Thymus (tissue), 14 donors: ENCODE measurements at places on chromosomes 4 and X. TPM values are rescaled to one million over a fixed set of nuclear protein-coding genes. Genes with fewer than 3 reads are reported as not detected.

TAF7L gene
- total RNA-seq: 0.19 TPM

VCX3A gene
- total RNA-seq: not detected

DCAF4L1 gene
- total RNA-seq: 0.09 TPM

GRCh38 chr4:85681221-85681657 is 206.3 kb downstream of the ARHGAP24 start:
- DNase-seq: peak; percentile 24
- no peak overlapping the region for H3K4me3 ChIP-seq
- no peak overlapping the region for H3K27ac ChIP-seq
- no peaks in the 10 kb centered on the region for H3K27me3 ChIP-seq
- H3K36me3 ChIP-seq: no peaks in the 10 kb centered on the region
- peaks cover 1% of the 10 kb centered on the region for H3K4me1 ChIP-seq

DNA sequence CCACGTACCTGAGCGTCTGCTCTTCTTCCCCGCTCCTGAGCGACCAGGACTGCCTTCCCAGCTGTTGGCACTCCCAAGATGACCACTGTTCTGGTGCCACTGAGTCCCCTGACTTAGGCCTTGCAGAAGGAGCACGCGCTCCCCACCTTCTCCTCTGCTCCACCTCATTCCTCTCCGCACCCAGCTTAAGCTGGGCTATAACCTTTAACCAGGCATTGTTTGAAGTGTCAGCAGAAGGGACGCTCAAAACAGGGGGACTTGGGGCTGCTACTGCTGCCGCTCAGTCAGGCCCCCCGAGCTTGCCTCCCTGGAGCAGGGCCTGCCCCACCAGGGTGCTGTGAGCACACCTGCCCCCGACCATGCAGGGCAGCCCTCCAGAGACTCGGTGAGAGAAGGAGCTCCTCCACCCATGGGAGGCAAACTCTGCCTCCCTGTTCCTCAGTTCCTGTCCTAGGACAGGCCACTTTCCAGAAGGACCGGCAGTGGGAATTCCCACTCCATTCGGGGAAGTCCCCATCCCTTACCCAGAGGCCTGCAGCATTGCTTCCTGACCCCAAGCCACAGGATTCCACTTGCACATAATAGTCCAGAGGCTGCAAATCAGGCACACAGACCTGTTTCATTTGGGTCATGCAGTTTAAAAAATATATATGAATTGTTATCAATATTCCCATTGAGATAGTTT is 99.7 kb upstream of the ENPP6 start:
- H3K4me3 ChIP-seq: no peak overlapping the region
- H3K27me3 ChIP-seq: no peaks in the 10 kb centered on the region
- DNase-seq: no peak
- no peaks in the 10 kb centered on the region for H3K36me3 ChIP-seq
- no peaks in the 10 kb centered on the region for H3K4me1 ChIP-seq

- H3K27ac ChIP-seq: peak overlapping the region; percentile 84
- no peaks in the 10 kb centered on the region for H3K36me3 ChIP-seq
- H3K4me3 ChIP-seq: peak overlapping the region; percentile 69
- no peak for DNase-seq
- peaks cover 17% of the 10 kb centered on the region for H3K27me3 ChIP-seq
- peaks cover 6% of the 10 kb centered on the region for H3K4me1 ChIP-seq
Measured at GRCh38 chr4:141635736-141636081, 674 bp upstream of the IL15 start.

GRCh38 chr4:55398966-55399365 is 3.2 kb downstream of the TMEM165 start:
- peak overlapping the region; percentile 7 for H3K4me3 ChIP-seq
- no peak overlapping the region for H3K27ac ChIP-seq
- DNase-seq: no peak
- no peaks in the 10 kb centered on the region for H3K36me3 ChIP-seq
- H3K27me3 ChIP-seq: no peaks in the 10 kb centered on the region

DNA sequence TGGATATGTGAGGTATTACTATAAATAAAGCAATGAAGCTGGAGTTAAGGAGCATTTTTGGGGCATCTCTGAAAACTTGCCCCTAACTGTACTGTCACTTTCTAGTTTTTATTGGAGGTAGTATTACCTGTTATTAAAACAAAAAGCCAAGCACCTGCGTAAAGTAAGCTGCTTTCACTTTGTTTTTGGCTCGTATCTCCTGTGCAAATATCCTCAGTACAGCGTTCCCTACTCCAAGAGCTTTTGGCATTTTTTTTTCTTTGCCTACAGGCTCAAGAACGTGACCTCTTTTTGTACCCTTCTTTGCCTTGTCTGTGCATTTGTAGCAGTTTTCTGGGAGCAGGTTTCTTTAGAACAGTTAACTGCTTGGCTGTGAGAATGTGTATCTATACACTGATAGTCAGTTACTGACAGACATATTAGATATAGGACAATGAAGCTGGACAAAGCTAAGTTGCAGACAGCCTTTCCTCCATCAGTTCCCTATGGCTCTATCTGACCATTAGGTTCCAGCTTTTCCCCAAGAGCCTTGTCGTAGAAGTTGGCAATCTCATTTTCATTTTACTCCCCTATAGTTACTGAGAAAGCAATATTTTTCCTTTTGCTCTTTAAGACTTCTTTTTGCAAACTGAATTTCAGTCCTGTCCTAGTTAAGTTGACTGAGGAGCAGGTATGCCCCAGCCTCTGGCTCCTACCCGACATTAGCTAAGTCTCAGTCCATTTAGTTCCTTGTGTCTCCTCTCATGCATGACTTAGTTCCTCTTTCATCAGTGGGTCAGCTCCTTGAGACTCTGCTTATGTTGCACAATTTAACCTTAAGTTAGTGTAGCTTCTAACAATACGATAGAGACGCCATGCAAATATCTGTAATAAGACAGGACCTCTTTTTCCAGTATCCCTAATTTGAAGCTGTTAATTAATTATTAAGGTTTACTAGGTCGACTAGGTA is 71.5 kb upstream of the HPRT1 start:
- H3K36me3 ChIP-seq: no peaks in the 10 kb centered on the region
- H3K4me1 ChIP-seq: no peaks in the 10 kb centered on the region
- no peaks in the 10 kb centered on the region for H3K27me3 ChIP-seq

- no peaks in the 10 kb centered on the region for H3K27me3 ChIP-seq
- DNase-seq: no peak
- no peak overlapping the region for H3K4me3 ChIP-seq
- H3K36me3 ChIP-seq: no peaks in the 10 kb centered on the region
- H3K27ac ChIP-seq: no peak overlapping the region
Measured at GRCh38 chr4:138815811-138816210, 199.8 kb upstream of the NOCT start.

DNA sequence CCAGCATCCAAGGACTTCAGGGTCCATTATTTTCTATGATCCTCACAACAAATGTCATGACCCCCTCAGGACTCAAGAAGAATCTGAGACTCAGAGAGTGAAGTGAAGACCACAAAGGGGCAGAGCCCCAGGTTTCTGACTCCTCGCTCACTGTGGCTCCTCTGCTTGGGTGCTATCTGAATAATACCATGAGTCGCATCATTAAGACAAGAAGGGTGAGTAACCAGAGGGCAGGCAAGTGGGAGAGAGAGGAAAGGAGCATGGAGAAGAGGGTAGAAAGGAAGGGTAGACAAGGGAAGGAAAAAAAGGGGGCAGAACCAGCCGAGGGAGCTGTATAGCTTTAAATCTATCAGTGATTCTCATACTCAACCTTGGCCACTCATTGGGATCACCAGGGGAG is 15.5 kb upstream of the HSD17B10 start:
- H3K4me1 ChIP-seq: no peaks in the 10 kb centered on the region
- no peak overlapping the region for H3K27ac ChIP-seq
- no peaks in the 10 kb centered on the region for H3K27me3 ChIP-seq
- no peak overlapping the region for H3K4me3 ChIP-seq

- H3K27me3 ChIP-seq: no peaks in the 10 kb centered on the region
- no peak overlapping the region for H3K4me3 ChIP-seq
- H3K36me3 ChIP-seq: no peaks in the 10 kb centered on the region
Measured at GRCh38 chrX:107571296-107571998, 56.9 kb upstream of the PRPS1 start.

- no peaks in the 10 kb centered on the region for H3K36me3 ChIP-seq
- no peaks in the 10 kb centered on the region for H3K27me3 ChIP-seq
- no peak overlapping the region for H3K4me3 ChIP-seq
- H3K27ac ChIP-seq: no peak overlapping the region
- DNase-seq: no peak
- H3K4me1 ChIP-seq: no peaks in the 10 kb centered on the region
Measured at GRCh38 chr4:9773471-9773870, 8.0 kb upstream of the DRD5 start.

DNA sequence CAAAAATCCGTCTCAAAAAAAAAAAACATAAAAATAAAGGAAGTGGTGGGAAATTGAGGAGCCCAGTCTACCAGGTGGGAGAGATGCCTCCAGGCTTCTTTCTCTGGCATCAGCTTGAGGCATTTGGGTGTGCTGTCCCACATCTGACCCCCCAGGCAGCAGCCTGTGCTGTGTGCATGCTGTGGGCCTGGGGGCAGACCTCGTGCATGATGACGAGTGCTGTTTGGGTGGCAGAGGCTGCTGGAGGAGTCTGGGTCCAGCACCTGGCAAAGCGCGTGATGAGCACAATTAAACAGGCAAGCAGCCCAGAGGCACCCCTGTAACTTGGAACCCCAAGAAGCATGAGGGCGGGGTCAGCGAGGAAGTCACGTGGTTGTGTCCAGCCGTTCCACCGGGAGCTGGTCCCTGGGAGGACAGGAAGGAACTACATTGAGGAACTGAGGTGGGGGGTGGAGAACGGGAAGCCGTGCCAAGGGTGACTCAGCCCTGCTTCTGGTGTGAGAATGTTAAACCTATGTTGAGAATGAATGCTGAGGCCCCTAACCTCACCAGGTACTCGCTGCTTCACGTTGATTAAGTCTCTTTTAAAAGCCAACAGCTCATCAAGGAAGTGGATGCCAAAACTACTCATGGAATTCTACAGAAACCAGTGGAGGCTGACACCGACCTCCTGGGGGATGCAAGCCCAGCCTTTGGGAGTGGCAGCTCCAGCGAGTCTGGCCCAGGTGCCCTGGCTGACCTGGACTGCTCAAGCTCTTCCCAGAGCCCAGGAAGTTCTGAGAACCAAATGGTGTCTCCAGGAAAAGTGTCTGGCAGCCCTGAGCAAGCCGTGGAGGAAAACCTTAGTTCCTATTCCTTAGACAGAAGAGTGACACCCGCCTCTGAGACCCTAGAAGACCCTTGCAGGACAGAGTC is 6.1 kb downstream of the TACC3 start:
- no peak overlapping the region for H3K4me3 ChIP-seq
- peaks cover 26% of the 10 kb centered on the region for H3K4me1 ChIP-seq
- no peak for DNase-seq
- no peaks in the 10 kb centered on the region for H3K27me3 ChIP-seq

DNA sequence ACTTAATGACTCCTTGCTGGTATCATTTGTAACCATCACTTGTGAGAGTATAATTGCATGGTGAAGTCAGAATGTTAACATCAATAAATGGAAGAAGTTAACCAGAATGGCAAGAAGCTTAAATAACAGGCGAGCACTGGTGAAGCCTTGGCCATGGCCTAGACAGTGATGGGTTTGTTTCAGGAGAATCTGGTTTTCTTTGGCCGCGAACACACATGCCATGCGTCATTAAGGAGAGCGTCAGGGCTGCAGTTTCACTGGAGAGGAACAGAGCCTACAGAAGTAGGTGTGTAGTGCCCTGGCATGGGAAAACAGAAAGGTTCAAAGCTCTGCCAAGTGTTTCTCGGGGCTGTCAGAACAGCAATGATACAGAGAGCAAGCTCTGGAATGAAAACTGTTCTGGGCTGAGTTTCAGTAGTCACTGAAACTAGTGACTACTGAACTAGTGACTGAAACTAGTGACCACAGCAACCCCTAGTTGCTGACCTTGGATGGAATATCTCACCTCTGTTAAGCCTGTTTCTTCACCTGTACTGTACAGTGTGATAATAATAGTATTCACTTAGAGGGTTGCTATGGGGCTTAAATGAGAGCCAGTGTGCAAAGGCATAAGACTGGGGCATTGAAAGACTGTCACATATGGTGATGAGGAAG is 93.8 kb downstream of the C4orf51 start:
- H3K4me1 ChIP-seq: no peaks in the 10 kb centered on the region
- DNase-seq: no peak
- H3K27me3 ChIP-seq: no peaks in the 10 kb centered on the region
- no peak overlapping the region for H3K4me3 ChIP-seq
- peak overlapping the region; percentile 31 for H3K27ac ChIP-seq
- H3K36me3 ChIP-seq: peaks cover 35% of the 10 kb centered on the region

- no peak for DNase-seq
- H3K27ac ChIP-seq: no peak overlapping the region
- H3K27me3 ChIP-seq: no peaks in the 10 kb centered on the region
- H3K4me3 ChIP-seq: no peak overlapping the region
- H3K4me1 ChIP-seq: no peaks in the 10 kb centered on the region
Measured at GRCh38 chrX:11509786-11510185, 155.9 kb downstream of the ARHGAP6 start.

GRCh38 chr4:23932901-23933308 is 43.1 kb upstream of the PPARGC1A start:
- H3K4me1 ChIP-seq: no peaks in the 10 kb centered on the region
- no peaks in the 10 kb centered on the region for H3K36me3 ChIP-seq
- no peaks in the 10 kb centered on the region for H3K27me3 ChIP-seq
- no peak for DNase-seq
- no peak overlapping the region for H3K4me3 ChIP-seq

DNA sequence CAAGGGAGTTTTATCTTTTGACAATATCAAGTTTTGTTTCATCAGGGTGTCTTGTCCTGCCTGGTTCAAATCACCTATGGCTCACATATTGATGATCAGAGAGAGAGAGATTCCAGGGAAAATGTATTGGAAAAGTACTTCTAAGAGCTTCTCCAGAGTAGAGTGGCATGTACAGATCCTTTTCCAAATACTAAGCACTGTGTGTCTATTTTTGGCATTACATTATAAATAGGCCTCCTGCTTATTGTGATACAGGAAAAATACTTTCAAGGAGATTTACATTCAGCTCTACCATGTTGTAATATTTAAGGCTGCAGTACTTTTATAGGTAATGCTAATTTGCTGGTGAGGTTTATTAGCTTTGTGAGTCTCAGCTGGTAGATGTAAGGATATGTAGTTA is 100.8 kb downstream of the DCK start:
- H3K27ac ChIP-seq: no peak overlapping the region
- DNase-seq: no peak
- H3K4me3 ChIP-seq: no peak overlapping the region
- no peaks in the 10 kb centered on the region for H3K36me3 ChIP-seq
- no peaks in the 10 kb centered on the region for H3K4me1 ChIP-seq
- H3K27me3 ChIP-seq: no peaks in the 10 kb centered on the region

DNA sequence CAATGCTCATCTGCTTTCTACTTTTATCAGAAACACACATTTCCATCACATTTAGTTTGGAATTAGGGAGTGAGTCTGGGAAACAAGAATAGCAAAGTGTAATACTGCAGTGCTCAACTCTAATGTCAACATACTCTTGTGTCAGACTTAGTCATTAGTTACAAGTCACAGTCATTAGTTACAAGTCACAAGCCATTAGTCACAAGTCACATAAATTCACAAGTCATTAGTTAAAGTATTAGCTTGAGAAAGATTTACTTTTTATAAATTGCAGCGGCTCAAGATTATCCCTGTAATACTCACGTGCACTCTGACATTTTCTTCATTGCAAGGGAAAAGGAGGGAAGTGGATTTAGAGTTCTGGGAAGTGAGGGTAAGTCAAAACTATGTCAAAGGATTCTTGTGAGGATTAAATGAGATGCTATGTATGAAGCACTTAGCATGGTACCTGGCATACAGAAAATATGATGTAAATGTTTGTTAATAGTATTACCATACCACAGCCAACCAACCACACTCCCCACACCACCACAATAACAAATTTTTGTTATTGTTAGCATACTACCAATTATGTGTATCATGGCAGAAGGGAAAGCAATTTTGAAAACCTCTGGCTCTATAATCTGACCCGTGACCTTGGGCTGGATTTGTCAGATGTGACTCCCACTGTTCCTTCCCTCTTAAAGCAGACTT is 116.6 kb downstream of the ARHGAP24 start:
- H3K4me1 ChIP-seq: no peaks in the 10 kb centered on the region
- H3K27ac ChIP-seq: no peak overlapping the region
- H3K4me3 ChIP-seq: no peak overlapping the region
- no peak for DNase-seq
- no peaks in the 10 kb centered on the region for H3K27me3 ChIP-seq
